ENCODE measurements at places on chromosomes 1 and 21.

DNA sequence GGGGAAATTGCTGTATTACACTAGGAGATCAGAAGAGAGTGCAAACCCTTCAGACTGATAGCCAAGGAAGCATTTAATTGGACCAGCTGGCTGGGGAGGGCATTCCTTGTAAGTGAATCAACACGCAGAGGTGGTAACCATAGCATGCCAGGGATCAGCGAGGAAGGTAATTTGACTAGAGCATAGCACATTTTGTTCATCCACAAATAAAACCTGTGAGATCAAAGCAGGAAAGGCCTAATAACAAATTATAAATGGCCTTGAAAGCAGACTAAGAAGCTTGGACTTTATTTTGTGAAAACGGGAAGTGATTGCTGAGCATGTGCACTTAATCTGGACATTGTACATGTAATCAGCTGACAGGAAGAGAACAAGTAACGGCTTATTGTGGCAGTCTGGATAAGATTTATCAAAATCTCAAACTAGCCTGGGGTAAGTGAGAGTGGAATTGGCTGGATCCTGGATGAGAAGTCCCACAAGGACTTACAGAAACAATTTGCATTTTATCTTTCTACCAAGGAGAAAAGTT, 11.7 kb upstream of the CD55 start:
- no peak for DNase-seq

GRCh38 chr21:36698385-36698980, 432 bp upstream of the SIM2 start:
- DNase-seq: no peak

DNA sequence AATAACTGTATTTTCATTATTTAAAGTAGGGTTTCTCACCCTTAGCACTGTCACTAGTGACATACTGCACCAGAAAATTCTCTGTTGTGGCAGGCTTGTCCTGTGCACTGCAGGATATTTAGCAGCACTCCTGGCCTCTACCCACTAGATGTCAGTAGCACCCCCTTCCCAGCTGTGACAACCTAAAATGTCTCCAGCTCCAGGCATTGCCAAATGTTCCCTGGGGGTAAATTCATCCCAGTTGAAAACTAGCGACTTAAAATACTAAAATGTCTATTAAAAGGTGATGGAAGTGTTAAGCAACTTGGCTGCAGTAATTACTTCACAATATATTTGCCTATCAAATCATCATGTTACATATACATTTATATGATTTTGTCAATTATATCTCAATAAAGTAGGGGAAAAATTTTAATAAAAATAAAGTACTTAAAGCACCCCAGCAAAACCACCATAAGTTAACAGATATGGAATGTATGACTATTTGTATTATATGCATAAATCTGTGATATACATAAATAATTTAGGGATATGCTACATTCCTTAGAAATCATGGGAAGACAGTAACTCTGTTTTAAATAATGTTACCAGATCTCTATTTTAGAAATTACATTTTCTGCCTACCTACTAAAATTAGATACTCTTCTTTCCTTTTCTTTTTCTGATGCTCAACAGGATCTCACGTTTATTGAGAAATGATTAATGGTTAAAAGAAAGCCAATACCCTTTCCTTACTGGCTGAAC, 74.6 kb downstream of the ARID4B start:
- peak; percentile 55 for DNase-seq

- no peak for DNase-seq
Observed at GRCh38 chr1:17819129-17819802, 64.1 kb downstream of the ACTL8 start.

- DNase-seq: no peak
Observed at GRCh38 chr1:150234309-150234565, 1.7 kb downstream of the ANP32E start.

GRCh38 chr1:23902321-23903278, 10.6 kb downstream of the CNR2 start:
- DNase-seq: no peak

DNA sequence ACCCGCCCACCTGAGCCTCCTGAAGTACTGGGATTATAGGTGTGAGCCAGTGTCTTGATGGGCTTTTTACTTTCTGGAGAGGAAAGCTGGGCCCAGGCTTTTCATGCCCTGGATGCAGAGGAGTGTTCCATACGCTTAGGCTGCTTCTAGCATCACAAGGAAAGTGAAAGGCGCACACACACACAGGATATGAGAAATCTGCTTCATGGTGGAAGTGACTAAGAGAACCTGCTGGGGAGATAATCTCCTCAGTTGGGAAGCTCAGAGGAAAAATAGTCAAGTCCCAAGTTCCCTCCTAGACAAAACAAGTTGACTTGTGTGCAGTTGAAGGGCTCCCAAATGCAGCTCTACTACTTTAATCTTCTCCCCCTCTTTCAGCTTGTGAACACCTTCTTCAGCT, 2.2 kb downstream of the NUDC start:
- DNase-seq: no peak

GRCh38 chr1:59354709-59355337, 57.9 kb downstream of the FGGY start:
- DNase-seq: no peak

- DNase-seq: no peak
Observed at GRCh38 chr21:41508415-41509144, 622 bp upstream of the TMPRSS2 start.

- no peak for DNase-seq
Observed at GRCh38 chr1:76314730-76315129, 240.2 kb downstream of the ST6GALNAC3 start.

DNA sequence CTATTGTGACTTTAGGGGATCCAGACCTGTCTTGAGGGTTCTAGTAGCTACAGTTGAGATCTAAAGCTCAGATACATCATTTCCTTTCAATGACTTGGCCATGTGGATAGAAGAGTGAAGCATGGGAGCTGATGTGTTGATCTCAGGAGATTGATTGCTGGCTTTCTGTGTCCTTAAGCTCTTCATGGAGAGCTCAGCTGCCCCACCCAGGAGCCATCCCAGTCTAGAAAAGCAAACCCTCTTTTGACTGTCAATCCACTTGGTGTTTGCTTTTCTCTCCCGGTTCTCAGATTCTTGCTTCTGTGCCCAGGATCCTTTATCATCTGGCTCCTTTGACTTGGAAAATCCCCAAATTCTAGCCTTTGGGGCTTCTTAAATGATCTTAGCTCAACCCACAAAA, 87.2 kb downstream of the ATP1A1 start:
- DNase-seq: no peak

All from CD4-positive, alpha-beta T cell treated with Interferon alpha-2 for 1 hour (primary cell).